MV-4-11 (cell line): ENCODE measurements at places on chromosomes 2 and 18.

DNA sequence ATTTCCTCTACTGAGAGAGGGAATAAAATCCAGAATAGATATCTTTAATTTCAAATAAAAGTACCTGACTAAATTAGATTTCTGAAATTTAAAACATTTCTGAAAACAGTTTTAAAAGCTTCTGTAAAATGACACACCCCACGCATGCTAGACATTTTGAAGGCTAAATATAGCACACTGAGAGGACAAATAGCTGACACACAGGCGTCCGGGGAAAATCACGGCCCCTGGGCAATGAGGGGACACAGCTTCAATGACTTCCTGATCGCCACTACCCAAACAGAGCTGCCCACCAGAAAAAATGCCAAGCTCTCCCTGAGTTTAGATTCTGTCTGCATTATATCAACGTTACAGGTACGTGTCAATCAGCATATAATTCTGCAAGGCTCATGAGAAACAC is 10.9 kb downstream of the TBC1D8 start:
- no peak for DNase-seq

GRCh38 chr2:66852953-66853352 is 418.0 kb downstream of the MEIS1 start:
- no peak for DNase-seq

- no peak for DNase-seq
These were observed 440.3 kb downstream of the NRXN1 start for GRCh38 chr2:50591642-50592041.

DNA sequence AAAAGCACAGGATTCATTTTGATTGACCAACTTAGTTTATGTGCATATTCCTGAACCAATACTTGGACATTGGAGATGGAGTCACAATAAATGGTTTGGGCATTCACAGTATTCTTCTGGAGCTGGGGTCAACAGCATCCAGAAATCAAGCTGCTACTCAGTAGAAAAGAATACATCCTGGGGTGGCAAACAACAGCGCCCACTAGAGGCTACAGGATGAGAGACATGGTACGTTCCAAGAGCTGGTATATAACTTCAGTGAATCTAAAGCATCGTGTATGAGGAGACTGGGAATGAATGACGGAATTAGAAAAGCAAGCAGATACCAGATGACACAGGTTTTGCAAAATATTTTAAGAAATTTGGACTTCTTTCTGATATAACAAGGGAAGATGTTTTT is 142.9 kb upstream of the FIGN start:
- peak; percentile 15 for DNase-seq

DNA sequence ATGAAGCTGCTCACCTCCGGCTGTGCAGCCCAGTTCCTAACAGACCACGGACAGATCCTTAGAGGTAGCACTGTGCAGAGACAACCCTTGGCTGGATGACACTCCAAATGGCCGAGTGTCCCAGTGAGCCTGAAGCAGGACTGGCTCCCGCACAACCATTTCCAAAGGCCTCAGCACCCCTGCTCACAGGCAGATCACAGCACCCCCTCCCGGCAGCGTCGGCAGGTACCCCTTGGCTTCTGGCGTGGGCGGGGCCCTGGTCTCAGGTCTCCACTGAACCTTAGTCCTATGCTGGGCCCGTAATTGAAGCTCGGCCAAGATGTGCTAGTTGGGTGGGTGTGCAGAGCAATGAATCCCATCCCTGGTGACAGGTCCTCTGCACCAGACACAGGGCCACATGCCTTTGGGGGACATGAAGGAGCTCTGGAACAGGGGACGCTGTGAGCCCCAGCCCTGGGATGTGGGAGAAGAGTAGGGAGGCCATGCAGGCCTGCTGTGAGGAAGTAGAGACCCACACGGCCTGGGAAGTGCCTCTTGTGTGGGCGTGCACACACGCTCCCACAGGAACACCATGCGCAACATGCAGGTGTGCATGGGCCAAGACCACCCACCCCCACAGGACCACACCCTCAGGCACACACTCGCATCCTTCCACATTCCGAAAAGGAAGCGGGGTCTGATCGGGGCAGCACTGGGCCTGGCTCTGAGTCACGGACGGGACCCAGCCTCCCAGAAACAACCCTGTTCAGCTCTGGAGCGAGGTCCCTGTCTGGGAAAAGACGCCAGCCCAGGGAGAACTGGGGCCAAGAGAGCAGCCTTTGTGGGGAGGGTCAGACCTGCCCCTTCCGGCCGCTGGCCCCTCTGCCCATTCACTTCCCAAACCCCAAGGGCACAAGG is 2.8 kb downstream of the DUSP2 start:
- no peak for DNase-seq

- DNase-seq, result peak; percentile 68
These were observed 53.1 kb downstream of the VIL1 start for GRCh38 chr2:218471982-218472381.

- DNase-seq, result peak; percentile 20
These were observed 10.2 kb downstream of the SP3 start for GRCh38 chr2:173955004-173955403.
